ENCODE measurements at places on chromosomes 13 and 19.

DNA sequence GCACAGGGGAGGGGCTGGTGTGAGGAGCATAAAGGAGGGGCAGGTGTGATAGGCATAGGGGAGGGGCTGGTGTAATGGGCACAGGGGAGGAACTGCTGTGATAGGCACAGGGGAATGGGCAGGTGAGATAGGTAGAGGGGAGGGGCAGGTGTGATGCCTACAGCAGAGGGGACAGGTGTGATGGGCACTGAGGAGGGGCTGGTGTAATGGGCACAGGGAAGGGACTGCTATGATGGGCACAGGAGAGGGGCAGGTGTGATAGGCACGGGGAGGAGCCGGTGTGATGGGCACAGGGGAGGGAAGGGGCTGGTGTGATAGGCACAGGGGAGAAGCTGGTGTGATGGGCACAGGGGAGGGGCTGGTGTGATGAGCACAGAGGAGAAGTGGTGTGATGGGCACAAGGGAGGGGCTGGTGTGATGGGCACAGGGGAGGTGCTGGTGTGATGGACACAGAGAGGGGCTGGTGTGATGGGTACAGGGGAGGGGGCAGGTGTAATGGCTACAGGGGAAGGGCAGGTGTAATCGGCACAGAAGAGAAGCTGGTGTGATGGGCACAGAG, 39.5 kb upstream of the POP4 start:
- DNase-seq: no peak

DNA sequence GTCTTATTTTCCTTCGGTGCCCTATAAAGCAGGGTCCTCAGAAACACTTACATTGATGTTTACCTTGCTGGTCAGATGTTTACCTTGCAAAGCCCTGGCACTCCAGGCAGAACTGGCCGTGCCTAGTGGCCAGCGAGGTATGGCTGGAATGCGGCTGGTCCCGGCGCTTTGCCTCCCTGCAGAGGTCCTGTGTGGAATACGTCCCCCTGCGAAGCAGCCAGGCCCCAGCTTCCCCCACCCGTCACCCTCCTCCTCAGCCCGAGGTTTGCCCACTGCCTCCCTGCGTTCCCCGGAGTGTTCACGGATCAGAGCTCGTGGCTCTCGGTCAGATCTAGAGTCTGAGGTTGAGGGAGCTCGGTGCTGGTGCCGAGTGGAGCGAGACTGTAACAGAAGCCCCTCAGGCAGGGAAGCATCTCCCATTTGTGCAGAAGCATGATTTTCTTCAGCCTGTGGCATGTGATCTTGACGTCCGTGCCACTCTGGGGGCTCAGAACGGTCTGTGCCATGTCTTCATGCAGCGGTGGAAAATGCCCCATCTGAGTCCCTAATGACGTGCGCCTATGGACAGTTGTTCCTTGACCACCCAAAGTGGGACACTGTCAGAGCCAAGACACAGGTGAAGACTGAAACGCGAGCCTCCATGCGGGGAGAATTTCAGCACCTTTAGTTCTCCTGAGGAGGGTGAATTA, 54.8 kb upstream of the SOX1 start:
- no peak for DNase-seq

DNA sequence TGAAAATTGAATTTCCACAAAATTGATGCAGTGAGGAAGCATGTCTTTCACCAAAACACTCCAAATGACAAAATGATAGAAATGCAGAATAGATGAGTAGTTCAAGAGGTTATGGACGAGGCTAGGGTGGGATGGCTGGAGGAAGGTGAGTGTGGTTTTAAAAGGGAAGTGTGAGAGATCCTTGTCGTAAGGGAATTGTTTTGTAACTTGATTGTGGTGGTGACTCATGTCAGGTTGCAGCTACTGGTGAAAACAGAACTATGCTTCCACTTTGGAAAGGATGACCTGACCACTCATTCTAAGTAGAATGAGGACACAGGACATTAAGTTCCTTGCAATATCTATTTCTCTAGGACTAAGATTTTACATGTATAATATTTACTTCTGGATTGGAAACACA, 345.7 kb downstream of the MTUS2 start:
- no peak for DNase-seq

DNA sequence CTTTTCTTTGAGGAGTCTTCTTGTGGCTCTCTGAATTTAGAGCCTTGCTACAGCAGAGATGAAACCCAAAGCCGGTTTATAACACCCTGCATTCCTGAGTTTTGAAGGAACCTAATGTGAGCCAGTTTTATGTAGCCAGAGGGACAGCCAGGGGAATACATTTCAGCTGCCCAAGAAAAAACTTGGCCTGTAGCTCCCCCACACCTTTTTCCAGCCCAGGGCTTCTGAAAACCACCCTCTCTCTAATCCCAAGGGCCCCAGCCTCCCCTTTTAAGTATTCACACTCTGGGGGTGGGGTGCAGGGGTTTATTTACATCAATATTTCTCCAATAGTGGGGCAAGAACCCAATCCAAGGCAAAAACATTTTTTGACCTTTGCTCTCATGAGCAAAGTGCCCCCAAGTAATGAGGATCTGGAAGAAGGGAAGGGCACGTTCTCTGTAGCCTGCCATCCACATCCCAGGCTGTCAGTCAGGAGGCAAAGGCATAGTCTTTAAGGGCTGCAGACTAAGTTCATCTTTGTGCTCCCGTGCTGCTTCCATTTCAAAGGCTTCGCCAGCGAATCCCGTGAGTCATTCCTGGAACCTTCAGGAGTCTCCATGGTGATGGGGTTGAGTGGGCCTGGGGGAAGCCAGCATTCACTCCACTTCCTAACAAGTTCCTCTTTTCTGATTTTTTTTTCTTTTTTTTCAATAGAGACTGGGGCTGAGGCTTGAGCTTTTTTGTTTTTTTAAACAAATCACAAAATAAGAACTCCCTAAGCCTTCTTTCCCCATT, 33.2 kb upstream of the MEDAG start:
- peak; percentile 14 for DNase-seq

GRCh38 chr13:23325191-23325590, 108.3 kb downstream of the SACS start:
- DNase-seq: no peak

- no peak for DNase-seq
These were observed 319.6 kb downstream of the TEX29 start for GRCh38 chr13:111640006-111640405.

- no peak for DNase-seq
These were observed 25.3 kb upstream of the SLC46A3 start for GRCh38 chr13:28744091-28744536.

DNA sequence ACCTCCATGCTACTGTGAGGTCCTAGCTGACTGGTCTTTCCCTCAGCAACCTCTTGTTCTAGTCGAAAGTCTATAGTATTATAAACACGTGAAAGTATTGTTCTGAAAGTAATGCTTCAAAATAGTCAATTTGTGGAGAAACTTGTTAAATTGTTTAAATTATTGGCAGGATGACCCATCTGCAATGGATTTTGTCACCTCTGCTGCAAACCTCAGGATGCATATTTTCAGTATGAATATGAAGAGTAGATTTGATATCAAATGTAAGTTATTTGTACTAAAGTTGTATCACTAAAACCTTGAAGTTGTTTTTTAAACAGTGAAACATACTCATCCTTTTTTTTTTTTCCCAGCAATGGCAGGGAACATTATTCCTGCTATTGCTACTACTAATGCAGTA, 25.9 kb downstream of the UBA2 start:
- no peak for DNase-seq

- DNase-seq: no peak
These were observed 99.4 kb upstream of the SERP2 start for GRCh38 chr13:44273991-44274770.

GRCh38 chr19:16334411-16334810, 9.8 kb downstream of the KLF2 start:
- no peak for DNase-seq

GRCh38 chr19:27993619-27994570, 1219.1 kb downstream of the UQCRFS1 start:
- no peak for DNase-seq

- DNase-seq: no peak
These were observed 767.1 kb downstream of the UQCRFS1 start for GRCh38 chr19:28445826-28446225.

- DNase-seq: no peak
These were observed 1.1 kb downstream of the LNX2 start for GRCh38 chr13:27619093-27619727.

GRCh38 chr19:43078311-43078710, 4.2 kb downstream of the PSG2 start:
- peak; percentile 82 for DNase-seq

DNA sequence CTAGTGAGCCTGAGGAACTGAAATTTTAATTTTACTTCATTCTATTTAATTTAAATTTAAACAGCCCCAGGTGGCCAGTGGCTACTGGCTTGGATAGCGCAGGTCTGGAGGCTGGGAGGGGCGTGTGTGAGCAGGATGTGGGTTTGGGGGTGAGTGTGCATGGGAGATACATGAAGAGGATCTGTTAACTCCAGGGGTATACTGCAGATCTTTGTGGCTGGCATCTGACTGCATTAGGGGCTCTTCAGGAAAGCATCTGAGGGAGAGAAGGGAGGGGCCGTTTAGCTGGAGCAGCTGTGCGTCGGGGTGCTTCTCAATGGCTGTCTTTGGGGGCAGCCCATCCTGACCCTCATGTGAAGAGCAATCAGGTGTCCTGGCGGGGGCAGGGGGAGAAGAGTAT, 6.8 kb downstream of the SHANK1 start:
- DNase-seq: no peak

DNA sequence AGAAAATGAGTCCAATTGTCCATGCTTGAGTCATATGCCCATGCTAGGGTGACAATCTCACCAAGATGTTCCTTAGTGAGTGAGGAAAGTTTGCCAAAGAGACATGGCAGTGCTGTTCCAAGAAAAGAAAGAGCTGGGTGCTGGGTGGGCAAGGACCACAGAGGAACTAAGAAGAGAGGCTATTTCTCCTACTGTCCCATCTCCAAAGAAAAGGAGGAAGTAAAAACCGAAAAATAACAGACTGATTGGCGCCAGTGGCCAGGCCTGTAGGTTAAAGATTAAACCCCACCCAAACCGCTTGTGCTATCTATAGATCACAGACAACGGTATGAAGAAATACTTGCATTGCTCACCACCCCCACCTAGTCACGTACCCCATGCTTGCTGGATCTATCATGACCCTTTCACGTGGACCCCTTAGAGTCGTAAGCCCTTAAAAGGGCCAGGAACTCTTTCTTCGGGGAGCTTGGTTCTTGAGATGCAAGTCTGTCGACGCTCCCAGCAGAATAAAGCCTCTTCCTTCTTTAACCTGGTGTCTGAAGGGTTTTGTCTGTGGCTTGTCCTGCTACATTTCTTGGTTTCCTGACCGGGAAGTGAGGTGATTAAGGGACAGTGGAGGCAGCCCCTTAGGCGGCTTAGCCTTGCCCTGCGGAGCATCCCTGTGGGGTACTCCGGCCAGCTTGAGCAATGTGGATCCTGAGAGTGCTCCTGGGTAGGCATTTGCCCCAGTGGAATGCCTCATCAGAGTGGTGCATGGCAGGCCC, 606.5 kb downstream of the UQCRFS1 start:
- DNase-seq: no peak

DNA sequence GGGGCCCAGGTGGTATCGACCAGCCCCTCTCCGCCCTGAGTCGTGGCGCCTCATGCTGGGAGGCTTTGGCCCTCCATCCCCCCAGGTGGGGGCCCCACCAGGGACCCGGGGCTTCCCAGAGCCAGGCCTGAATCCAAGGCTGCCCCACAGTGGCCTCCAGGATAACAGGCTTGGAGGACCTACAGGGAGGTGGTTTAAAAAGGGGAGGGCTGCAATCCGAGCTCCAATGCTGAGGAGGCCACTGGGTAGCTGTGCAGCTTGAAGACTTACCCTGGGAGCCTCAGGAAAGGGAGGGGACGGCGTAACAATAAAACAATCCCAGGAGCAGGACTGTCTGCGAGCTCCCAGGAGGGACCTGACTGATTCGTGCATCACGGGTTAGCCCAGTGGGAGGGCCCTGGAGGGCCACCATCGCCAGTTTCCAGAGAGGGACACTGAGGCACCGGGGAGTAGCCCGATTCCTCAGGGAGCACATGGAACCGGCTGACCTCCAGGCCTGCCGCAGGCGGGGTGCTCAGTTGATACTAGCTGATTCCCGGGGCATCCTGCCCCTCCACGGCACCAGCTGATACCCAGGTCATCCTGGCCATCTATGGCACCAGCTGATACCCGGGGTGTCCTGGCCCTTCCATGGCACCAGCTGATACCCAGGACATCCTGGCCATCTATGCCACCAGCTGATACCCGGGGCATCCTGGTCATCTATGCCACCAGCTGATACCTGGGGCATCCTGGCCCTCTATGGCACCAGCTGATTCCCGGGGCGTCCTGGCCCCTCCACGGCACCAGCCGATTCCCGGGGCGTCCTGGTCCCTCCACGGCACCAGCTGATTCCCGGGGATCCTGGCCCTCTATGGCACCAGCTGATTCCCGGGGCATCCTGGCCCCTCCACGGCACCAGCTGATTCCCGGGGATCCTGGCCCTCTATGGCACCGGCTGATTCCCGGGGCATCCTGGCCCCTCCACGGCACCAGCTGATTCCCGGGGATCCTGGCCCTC, 3.7 kb upstream of the C2CD4C start:
- DNase-seq: no peak

DNA sequence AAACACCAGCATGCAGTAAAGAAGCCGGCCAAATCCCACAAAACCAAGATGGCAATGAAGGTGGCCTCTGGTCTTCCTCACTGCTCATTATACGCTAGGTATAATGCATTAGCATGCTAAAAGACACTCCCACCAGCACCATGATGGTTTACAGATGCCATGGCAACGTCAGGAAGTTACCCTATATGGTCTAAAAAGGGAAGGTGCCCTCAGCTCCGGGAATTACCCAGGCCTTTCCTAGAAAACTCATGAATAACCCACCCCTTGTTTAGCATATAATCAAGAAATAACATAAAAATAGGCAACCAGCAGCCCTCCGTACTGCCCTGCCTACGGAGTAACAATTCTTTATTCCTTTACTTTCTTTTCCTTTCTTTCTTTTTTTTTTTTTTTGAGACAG, 21.1 kb upstream of the PLEKHF1 start:
- DNase-seq: no peak

- no peak for DNase-seq
These were observed 192.7 kb upstream of the MIR17HG start for GRCh38 chr13:91154558-91155353.

- no peak for DNase-seq
These were observed 18.9 kb downstream of the ARID3A start for GRCh38 chr19:944663-945241.

DNA sequence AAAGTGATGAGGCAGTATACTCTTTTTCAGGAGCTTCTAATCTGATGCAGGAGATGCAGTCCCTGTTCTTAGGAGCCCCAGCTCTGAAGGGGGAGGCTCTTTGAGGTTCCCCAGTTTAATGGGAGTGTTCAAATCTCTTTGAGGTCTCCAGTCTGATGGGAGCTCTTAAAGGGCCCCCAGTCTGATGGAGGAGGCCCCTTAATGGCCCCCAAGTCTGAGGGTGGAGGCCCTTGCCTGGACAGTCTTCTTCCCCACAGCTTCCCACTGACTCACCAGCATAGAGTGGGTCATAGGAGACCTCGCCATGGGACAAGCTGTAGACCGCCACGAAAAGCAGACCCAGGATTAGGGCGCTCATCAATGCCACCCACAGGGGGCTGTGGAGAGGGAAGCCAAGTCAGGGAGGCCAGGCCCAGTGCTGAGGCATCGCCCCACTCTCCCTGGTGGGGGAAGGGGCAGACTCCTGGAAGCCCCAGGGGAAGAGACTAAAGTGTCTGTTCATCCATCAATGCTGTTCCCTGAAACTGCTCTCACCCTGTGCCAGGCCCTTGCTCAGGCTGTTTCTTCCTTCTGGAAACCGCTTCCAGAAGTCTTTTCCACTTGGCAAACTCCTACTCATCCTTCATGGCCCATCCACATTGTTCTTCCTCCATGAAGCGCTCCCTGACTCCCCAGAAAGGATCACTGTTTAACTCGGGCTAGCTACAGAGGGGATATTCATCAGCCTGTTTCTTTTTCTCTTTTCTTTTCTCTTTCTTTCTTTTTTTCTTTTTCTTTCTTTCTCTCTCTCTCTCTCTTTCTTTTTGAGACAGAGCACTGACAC, 2.1 kb downstream of the TM6SF2 start:
- no peak for DNase-seq
